Posterior vena cava (tissue), 2 donors: ENCODE measurements at places on chromosomes 7 and 10. TPM values are rescaled to one million over a fixed set of nuclear protein-coding genes. Genes with fewer than 3 reads are reported as not detected.
A peak's percentile ranks its signal among the peaks of the same experiment; 100 is the strongest.

ANXA8 gene
- not detected for total RNA-seq

PTPRN2 gene
- total RNA-seq, result 2.8 TPM

TMEM270 gene
- not detected for total RNA-seq

ATRNL1 gene
- 1.4 TPM for total RNA-seq

GRCh38 chr10:122487174-122487765 lies 25.9 kb downstream of the HTRA1 start:
- no peak for DNase-seq

GRCh38 chr10:14774797-14775196 lies at the start of gene FAM107B:
Gene FAM107B (minus strand): TSS chr10:14774897. CDS start chr10:14774663, 234 bp downstream.
- DNase-seq, result no peak

GRCh38 chr7:50282813-50283605 lies 21.5 kb upstream of the IKZF1 start:
- no peak for DNase-seq

GRCh38 chr10:80144067-80144695 lies 11.7 kb downstream of the PLAC9 start:
- DNase-seq, result peak; percentile 78

DNA sequence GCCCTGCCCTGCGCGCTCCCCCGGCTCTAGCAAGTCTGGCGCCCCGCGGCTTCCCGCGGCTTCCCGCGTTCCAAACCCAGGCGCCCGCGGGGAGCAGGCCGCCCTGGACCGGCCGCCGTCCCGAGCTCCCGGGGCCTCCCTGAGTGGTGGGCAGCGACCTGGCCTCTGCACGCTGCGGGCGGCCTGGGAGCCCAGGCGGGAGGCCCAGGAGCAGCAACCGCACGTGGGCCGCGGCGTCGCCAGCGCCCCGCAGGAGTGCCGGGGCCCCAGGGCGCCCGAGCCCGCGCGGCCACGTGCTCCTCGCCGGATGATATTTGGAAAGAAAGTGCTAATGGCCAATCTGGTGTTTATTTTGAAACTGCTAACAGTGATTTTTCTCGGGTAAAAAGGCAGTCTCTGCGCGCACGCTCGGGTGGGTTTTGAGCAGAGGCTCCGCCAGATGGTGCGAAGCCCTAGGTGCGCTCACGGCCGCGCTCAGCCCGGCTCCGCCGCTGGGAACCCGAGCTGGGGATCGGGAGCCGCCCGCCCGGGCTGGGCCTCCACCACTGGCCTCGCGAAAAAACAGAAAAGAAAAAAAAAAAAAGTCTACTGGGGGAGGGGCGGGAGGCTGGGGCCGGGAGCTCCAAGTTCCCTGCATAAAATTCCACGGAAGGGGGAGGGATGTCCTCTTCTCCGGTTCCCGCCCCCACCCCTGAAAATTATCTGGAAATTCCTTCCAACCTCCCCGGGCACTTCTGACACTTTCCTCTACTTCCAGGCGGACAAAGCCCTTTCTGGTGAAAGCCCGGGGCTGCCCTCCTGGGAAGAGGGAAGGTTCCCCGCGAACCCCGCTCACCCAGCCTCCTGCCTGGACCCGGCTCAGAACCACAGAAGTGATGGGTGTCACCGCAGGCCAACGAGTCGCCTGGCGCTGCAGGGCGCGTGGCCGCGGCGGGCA lies 4.3 kb downstream of the EBF3 start:
- DNase-seq, result peak; percentile 57

GRCh38 chr7:34309116-34309515 lies 348.9 kb upstream of the NPSR1 start:
- DNase-seq, result no peak

DNA sequence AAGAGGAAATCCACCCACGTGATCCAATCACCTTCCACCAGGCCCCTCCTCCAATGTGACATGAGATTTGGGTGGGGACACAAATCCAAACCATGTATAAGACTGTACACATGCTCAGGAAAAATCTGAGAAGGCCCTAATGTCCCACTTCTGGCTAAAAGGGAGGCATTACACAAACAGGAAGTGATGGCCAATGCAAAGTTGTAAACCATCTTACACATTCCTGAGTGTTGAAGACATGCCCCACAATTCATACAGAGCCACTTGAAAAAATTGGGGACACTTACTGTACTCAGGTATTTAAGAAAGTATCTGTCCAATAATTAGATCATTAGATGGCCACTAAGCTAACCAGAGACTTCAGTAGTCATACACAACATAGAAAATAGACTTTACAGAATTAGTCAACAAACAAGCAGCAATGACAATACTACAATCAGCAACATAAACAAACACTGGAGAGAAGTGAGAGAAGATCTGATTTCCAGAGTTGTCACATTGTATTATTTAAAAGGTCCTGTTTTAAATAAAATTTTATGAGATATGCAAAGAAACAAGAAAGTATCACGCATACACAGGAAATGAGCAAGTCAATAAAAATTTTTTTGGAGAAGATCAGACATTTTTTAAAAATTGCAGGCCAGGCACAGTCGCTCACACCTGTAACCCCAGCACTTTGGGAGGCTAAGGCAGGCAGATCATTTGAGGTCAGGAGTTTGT lies 143.3 kb downstream of the DGKI start:
- no peak for DNase-seq
